ENCODE measurements at places on chromosomes 1 and 21. TPM values are rescaled to one million over a fixed set of nuclear protein-coding genes. Genes with fewer than 3 reads are reported as not detected.

The AGRN gene
- total RNA-seq: 532 TPM

DNA sequence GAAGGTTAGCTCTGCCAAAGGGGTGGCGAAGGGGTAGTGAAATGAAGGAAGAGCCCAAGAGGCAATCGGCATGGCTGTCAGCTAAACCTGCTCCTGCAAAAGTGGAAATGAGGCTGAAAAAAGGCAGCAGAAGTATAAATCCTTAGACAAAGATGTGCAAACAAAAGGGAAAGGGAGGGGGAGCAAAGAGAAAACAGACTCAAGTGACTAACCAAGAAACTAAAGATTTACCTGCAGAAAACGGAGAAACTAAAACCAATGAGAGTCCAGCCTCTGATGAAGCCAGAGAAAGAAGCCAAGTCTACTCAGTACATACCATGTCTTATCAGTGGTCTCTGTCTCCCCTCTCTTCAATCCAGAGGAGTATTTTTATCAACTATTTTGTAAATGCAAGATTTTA is 25.4 kb downstream of the SCAF4 start:
- H3K36me3 ChIP-seq: peaks cover 10% of the 10 kb centered on the region
- no peak overlapping the region for H3K4me3 ChIP-seq
- DNase-seq: no peak

DNA sequence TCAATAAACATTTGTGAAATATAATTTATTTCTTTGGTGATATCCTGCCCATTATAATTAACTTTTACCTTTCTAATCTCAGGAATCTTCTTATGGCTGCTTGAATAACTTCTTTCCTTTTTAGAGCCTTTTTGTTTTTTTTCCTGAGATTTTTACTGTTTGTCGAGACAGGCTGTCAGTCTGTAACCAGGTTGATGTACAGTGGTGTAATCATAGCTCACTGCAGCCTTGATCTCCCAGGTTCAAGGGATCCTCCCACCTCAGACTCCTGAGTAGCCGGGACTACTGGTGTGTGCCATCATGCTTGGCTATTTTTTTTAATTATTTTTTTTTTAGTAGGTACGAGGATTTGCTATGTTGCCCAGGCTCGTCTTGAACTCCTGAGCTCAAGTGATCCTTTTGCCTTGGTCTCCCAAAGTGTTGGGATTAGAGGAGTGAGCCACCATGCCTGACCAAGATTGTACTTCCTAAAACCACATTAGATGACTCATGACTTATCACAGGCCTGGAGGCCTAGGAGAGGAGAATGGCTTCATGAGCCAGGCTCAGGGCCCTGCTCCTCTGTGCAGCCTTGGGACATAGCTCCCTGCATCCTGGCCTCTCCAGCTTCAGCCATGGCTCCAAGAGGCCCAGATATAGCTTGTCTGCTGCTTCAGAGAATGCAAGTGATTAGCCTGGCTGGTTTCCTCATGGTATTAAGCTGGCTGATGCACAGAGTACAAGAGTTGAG is 48.6 kb downstream of the CTH start:
- H3K27me3 ChIP-seq: no peaks in the 10 kb centered on the region
- H3K4me1 ChIP-seq: peaks cover 16% of the 10 kb centered on the region

The OR2T33 gene
- not detected for total RNA-seq

The BTF3L4 gene
- 76.3 TPM for total RNA-seq

DNA sequence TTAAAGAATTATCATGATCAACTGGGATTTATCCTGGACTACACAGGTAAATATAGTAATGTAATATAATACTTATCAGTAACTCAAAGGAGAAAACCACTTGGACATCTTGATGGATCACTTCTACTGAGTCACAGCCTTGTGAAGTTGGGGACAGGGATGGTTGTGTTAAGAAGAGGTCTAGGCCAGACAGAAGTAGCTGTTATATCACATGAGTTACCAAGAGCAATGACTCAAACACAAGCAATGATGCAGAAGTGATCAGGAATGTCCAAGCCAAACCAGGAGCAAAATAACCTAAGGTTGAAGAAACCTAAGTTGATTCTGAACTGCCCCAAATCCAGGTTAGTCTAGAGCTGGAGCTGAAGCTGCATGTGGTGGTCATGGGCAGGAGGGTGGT is 424.5 kb upstream of the DAB1 start:
- H3K4me3 ChIP-seq: no peak overlapping the region
- peaks cover 38% of the 10 kb centered on the region for H3K4me1 ChIP-seq
- H3K27ac ChIP-seq: no peak overlapping the region
- DNase-seq: no peak
- peaks cover 5% of the 10 kb centered on the region for H3K27me3 ChIP-seq

- H3K27me3 ChIP-seq: peaks cover 2% of the 10 kb centered on the region
- H3K27ac ChIP-seq: no peak overlapping the region
- no peak overlapping the region for H3K4me3 ChIP-seq
- DNase-seq: no peak
- H3K4me1 ChIP-seq: no peaks in the 10 kb centered on the region
These were observed 1203.4 kb downstream of the BRINP3 start for GRCh38 chr1:189274267-189274666.

The C1orf74 gene
- total RNA-seq: 3.5 TPM

GRCh38 chr1:43267291-43267805 is 2.4 kb upstream of the TMEM125 start:
- H3K36me3 ChIP-seq: peaks cover 3% of the 10 kb centered on the region
- no peak overlapping the region for H3K27ac ChIP-seq
- peaks cover 3% of the 10 kb centered on the region for H3K27me3 ChIP-seq
- H3K4me1 ChIP-seq: peaks cover 33% of the 10 kb centered on the region
- no peak overlapping the region for H3K4me3 ChIP-seq

The OR2T34 gene
- not detected for total RNA-seq

- no peak for DNase-seq
- no peak overlapping the region for H3K4me3 ChIP-seq
- peaks cover 5% of the 10 kb centered on the region for H3K27me3 ChIP-seq
- H3K36me3 ChIP-seq: no peaks in the 10 kb centered on the region
- no peak overlapping the region for H3K27ac ChIP-seq
These were observed 15.6 kb downstream of the RUNX3 start for GRCh38 chr1:24914226-24915069.

The LDLRAD1 gene
- not detected for total RNA-seq

Measured in mesothelial cell of epicardium (in vitro differentiated cells).